Natural killer cell (primary cell): ENCODE measurements at places on chromosomes 2 and 18. TPM values are rescaled to one million over a fixed set of nuclear protein-coding genes. Genes with fewer than 3 reads are reported as not detected.

DNA sequence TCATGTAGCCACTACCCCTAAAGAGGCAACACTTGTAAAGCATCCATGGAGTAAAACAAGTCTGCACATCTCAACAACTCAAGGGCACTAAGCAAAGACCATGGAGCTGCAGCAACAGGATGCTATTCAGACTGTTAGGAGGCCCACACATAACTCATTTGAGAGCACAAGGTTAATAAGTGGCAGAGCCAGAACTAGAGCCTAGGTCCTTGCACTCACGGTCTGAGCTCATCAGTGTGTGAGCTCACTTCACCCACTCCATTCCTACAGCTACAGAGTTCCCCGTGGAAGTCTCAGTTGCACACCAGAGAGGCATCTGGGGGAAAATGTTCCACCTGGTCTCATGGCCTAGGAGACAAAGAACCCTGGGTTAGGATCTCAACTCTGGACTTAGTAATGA lies 35.0 kb downstream of the TTC32 start:
- no peak for DNase-seq

- no peak for DNase-seq
Observed at GRCh38 chr2:118644190-118644589, 203.3 kb downstream of the EN1 start.

DNA sequence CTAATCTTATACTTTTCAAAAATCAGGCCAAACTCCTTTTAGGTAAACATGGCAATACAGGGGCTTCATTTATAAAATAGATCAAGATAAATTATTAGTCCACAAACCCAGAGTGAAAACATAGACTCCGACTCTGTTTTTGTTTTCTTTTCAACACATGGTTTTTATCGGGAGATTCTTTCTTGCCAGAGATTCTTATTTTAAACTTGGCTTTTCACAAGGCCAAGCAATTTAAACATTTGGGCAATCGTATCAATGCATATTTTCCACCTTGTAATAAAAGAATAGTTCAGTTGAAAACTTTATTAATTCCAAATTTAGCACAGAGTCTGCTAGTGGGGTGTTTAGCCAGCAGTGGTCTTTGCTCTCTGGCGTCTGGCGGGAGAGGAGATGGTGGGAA lies 71.9 kb downstream of the SOX11 start:
- DNase-seq: no peak

DNA sequence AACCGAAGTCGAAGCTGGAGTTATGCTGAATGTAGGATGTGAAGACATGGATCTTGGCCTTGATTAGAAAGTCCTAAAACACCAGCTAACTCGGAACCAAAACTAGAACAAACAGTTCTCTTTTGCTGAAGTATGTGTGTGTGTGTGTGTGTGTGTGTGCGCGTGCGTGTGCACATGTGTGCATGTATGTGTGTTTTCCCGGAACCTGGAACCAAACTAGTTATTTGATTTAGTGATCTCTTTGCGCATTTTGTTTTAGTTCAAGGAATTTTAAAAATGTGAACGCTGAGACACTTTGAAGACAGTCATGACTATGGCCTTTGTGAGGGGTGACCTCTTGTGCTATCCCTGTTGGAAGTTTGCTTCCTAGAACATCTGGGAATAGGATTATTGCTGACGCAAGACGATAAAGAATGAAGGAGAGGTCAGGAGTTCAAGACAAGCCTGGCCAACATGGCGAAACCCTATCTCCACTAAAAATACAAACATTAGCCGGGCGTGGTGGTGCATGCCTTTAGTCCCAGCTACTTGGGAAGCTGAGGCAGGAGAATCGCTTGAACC lies 23.8 kb downstream of the FHL2 start:
- DNase-seq: no peak

The ZNF804A gene
- 0.12 TPM for total RNA-seq

GRCh38 chr2:206263959-206264603 lies 10.4 kb upstream of the ZDBF2 start:
- DNase-seq: no peak

DNA sequence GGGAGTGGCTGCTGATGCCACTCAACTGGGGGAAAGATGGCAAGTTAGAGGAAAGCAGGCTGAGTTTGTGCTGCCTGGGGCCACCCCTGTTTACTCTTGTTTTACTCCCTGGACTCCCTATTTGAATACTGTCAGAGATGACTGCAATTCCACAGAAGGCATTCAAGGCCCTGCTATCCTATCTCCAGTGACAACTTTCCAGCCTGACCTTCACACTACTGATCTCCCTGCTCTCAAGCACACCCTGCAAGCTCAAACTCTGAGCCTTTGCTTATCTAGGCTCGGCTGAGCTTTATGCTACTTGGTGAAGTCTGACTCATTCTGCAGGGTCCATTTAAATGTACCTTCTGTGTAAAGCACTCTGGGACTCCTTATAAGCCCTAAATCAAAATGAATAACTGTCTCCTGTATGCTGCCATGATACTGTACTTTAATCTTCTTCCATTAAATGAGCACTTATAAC lies 39.3 kb upstream of the DSG1 start:
- DNase-seq: no peak

- no peak for DNase-seq
Observed at GRCh38 chr2:33810046-33810835, 211.1 kb upstream of the FAM98A start.

DNA sequence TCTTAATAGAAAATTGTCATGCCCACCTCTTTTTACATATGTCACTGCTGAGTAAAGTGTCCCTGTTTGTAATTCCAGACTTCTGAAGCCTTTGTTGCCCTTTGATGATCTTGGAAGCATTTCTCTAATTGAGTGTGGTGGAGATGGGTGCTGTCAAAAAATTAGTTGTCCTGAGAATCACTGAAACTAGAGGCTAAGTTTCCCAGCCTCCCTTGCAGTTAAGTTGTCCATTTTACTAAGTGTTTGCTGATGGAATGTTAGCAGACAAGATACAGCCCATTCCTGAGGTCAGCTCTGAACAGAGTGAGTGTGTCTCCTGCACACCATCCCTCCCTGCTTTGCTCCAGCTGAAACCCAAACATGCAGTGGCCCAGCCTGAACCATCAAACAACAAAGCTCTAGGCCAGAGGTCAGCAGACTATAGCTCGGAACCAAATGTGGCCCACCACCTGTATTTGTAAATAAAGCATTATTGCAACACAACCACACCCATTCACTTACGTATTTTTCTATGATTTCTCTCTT lies 28.1 kb upstream of the TMEM177 start:
- DNase-seq: no peak

GRCh38 chr2:158656492-158657229 lies 138.5 kb upstream of the DAPL1 start:
- no peak for DNase-seq

DNA sequence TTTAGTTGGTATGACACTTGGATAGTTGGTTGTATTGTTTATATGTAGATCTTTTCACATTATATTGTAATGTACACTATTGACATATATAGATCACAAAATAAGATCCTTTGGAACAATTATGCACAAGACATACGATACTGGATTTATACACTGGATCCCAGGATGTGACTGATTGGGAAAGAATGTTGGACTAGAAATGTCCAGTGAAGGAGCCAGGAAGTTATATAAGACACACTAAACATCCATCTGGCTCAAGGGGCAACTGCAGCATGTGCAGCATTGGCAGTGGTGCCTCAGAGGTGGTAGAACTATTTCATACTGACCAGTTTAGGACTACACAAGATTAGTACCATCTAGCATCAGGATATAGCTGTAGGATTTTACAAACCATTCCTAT lies 104.9 kb downstream of the TRABD2A start:
- DNase-seq: no peak

The HOXD8 gene
- total RNA-seq: not detected

The CD8B2 gene
- 0.49 TPM for total RNA-seq

DNA sequence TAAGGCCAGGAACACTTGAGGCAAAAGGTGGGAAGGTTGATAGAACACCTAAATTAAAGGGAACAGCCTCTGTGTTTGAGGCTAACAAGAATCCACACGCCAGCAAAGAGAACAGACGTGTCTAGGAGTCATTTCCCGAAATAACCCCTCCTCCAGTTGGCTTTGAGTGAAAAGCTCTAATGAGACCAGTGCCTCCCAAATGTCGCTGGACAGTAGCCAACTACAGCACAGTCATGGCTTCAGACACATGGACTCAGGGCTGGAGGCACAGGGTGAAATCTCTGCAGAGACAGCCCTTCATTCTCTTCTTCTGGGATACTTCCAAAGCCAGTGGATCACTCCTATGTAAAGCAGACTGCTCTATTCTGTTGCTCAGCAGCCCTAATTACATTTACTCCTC lies 49.6 kb downstream of the SOWAHC start:
- no peak for DNase-seq

DNA sequence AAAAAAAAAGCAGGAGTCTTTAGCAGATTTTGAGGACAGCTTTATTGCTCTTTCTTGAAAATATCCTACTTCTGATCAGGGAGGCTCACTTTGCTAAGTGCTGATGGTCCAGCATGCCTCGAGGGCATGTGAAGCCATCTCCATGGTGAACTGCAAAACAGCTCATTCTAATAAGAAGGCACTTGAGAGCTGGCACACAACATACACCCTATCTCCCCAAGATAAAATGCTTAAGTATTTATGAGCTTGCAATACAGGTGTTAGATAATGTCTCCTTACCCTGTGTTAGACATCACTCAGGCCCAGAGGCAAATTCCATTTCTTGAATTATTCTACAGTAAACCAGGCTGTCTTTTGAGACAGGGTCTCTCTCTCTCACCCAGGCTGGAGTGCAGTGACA lies 2.7 kb downstream of the ENOSF1 start:
- no peak for DNase-seq

GRCh38 chr2:226915846-226916360 lies 80.0 kb downstream of the RHBDD1 start:
- no peak for DNase-seq

DNA sequence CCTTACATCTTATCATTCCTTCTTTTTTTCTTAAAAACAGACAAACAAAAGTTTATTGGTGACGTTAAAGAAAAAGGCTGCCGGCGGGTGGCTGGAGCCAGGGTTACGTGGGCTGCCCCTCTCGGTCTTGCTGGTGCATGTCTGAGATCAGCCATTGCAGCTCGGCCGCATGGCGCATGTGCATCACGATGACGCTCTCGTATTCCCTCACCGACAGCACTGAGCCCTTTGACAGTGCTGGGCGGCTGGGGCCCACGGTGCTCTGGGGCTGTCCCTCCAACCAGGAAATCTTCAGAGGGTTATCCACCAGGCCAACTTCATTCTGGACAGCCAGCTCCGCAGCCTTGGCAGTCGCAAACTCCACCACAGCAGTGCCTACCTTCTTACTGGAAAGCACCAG lies 1081.8 kb upstream of the TMEFF2 start:
- DNase-seq: no peak

GRCh38 chr18:64149916-64150438 lies 1.1 kb upstream of the LINC00305 start:
- DNase-seq: no peak

DNA sequence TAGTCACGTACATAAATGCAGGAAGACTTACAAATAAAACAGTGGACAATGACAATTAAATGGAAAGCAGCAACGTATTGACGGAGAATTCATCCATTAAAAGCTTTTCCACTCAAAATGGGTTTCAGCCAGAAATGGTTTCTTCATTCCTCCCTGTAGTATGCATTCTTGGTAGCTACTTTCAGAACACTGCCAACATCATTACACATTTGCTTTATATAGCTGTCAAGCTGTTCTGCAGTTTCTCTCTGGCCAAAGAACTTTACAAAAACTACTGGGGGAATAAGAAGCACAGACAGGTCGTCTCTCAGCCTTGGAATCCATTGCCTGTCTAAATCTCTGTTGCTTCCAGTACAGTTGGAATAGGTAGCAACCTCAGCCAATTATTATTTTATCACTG lies 84.1 kb upstream of the NCKAP5 start:
- no peak for DNase-seq

- no peak for DNase-seq
Observed at GRCh38 chr2:207688597-207688996, 22.8 kb upstream of the CCNYL1 start.

- DNase-seq: no peak
Observed at GRCh38 chr2:69134306-69134945, 121.4 kb downstream of the ANTXR1 start.

GRCh38 chr2:234670052-234670451 lies 173.2 kb upstream of the ARL4C start:
- no peak for DNase-seq

The ASAP2 gene
- total RNA-seq: 1.8 TPM

The CYS1 gene
- total RNA-seq: not detected

The ANAPC1 gene
- total RNA-seq: 38.7 TPM

DNA sequence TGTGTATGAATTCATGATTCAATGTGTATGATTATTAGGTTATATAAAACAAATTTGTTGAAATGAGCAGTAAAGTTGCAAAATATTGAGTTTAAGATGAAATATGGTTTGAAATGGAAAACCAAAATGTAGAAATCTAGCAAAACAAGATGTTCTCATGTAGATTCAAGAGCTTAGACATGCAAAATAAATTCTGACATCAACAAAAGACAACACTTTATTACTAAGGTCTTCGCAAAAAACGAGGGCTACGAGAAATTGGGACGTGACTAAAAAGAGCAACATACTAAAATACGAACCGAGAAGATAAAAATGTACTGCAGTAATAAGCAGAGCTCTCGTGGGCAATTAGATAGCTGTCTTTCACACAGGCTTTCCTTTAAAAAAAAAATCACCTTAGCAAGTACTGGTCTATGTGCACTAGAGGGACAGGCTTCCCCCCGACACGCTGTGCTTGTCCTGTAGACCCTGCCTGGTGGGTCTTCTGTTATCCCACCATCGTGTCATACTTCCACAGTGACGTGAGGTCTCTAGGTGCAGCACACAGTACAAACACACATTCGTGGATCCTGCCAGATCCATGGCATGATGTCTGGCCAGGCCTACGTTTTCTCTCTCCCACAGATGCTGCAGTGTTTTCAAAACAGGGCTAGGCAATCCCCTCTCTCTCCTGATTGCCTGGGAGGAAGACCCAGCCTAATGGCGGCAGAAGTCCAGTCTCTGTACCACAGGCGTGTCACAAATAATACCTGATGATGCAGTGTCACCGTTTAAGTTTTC lies 240.8 kb downstream of the TCF4 start:
- DNase-seq: no peak

DNA sequence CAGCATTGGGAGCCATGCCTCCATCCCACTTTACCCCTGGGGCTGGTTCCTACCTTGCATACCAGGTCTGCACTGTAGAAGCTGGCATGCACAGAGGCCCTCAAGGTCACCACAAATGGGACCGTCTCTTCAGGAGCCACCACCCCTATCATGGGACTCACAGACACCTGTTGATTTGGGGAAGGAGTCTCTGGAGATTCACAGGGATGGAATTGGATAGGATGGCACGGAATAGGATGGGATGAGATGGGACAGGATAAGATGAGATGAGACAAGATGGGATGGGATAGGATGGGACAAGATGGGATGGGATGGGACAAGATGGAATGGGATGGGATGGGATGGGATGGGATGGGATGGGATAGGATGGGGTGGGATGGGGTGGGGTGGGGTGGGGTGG lies 16.1 kb upstream of the CRYBA2 start:
- no peak for DNase-seq

The CFAP65 gene
- not detected for total RNA-seq
